ENCODE measurements at places on chromosomes 6 and 20.

DNA sequence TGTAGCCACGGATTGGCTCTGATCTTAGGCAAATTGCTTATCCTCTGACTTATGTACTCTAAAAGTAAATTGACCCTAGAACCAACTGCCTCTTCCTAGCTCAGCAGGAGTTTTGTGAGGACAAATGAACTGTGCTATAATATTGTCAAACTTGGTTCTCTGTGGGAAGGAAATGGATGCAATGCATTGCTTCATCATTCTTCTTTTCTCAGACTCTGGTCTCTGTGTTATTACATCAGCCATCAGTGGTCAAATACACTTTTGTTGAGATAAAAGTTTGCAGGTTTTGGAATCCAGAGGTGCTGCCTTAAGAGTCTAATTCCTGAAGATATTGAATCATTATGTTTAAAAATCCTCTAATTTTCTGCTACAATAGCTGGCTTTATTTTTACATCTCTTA, 64.9 kb downstream of the SLC24A3 start:
- DNase-seq: no peak

DNA sequence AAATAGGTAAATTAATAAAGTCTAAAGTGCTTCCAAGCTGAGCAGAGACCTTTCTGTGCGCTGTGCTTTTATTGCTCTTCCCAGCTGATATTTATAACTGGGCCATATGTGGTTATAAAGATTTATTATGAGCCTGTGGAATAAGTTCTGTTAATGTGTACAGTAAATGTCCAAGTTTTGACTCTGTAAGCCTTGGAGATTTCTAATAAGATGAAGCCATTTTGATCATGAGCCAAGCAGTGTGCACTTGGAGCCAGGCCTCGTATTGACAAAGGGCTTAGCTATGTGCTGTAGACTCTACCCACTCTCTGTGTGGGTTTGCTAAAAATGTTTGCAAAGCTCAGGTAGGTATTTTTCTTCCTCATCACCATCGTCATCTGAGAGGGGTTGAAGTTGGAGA, 361.1 kb downstream of the FOXA2 start:
- no peak for DNase-seq

DNA sequence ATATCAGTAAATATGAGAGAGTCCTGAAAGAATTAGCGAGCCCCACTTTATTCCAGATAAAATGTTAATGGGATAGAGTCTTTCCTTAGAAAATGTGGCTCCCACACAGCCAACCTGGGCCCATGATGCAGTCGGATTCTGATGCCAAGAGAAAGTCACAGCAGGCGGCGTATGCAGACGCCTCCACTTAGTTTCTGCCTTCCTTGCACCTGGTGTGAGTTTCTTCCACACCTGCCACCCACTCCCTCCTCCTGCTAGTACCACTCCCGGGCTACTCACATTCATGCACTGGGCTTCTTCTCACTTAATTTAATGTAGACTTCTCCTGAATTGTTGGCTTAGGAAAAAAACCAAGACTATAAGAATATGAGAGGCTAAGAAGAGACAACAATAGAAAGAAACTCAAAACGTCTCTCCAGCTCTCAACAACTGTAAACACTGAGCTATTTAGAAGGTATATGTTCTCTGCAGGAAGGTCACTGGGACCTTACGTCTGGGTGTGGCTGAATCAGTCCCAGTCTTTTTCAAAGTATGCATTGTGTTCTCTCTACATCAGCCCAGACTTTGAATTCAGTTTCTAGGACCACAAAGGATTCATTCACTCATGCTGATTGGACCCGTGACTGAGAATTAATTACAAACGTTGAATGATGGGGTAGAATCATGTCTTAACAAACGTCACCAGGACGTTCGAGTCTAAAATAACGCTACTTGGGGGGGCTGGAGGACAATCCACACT, 70.4 kb downstream of the GCNT2 start:
- no peak for DNase-seq

DNA sequence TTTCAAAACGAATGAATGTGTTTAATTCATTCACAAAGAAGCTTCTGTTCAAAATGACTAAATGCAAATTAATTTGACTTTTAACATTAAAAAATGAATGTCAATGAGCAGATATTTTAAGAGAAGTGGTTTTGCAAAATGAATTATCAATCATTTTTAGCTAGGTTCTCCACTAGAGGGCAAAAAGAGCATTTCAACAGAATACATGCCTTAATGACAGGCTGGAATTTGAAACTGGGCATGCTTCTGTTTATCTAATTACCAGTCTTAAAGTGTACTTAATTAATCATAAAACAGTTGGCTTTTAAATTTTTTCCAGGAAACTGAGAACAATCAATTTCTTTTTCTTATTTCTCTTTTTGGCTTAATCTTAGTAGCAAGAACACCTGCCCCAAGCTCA, 63.8 kb upstream of the TINAG start:
- no peak for DNase-seq

DNA sequence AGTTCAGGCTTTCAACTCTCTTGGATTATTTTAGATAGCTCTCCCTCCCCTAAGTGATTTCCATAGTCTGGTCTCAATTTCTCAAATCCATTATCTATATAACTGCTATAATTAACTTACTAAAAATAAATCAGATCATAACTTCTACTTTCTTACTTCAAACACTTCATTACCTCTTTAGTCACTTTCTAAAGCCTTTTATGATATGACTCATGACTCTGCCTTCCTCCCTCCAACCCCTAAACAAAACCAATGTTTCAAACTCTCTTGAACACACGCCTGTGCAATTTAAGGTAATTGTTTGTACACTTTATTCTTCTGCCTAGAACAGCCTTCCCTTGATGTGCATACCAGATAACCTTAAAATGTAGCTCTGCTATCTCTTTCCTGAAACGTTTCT, 100.5 kb downstream of the LMBRD1 start:
- no peak for DNase-seq

GRCh38 chr6:67880939-67881705, 754.0 kb upstream of the ADGRB3 start:
- DNase-seq: no peak

DNA sequence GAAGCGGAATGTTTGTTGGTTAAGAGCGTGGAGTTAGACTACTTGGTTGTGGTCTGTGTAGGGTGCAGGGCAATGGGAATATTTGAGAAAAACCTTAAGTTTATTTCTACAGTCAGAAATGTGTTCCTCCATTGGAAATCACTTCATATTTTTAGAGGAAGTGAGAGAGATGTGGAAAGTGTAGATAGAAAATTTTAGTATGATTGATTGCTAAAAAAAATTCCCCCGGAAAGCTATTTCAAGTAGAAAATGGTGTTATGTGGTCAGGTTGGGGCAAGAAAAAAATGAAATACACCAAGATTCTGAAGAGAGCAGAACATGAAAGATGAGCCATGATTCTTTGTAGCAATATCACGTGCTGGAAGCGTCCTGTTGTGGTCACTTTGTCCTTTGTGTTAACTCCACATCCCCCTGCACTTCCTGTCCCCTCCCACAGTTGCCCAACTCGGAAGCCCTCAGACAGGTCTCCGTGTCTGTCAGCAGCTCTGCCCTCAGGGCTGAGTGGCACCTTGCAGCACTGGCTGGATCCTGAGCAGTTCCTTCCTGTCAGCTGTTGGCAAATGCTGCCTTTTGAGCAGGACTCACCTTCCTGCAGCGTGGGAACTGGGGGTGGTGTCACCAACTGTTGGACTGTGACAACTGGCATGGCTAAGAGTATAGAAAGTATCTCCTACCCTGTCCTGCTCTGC, 137.5 kb upstream of the SLC24A3 start:
- no peak for DNase-seq

GRCh38 chr6:18148304-18149025, 6.4 kb downstream of the TPMT start:
- no peak for DNase-seq

DNA sequence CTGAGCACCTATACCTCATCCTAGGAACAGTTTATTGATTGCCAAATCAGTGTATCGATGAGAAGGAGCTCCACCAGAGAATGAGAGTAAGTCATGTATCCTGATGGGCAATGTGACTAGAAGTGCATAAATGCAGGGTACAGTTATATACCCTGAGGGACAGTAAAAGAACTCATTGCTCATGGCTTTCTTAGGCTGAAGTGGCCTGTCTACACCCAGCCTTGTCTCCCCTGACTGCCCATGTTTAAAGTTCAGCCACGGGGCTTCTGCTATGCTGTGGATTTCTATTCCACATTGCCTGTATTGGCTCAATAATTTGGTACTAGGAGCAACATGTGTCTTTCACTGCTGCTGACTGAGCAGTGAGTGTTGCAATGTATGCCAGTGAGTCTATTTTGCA, 400.4 kb upstream of the IMPG1 start:
- DNase-seq: no peak

Data from stimulated activated naive CD4-positive, alpha-beta T cell treated with Interleukin-2 at 50 U/mL for 16 hours (primary cell).